AG04449 (cell line): ENCODE measurements at places on chromosomes 7 and 10.

- no peak for DNase-seq
Measured at GRCh38 chr7:7932553-7932952, 36.0 kb upstream of the GLCCI1 start.

DNA sequence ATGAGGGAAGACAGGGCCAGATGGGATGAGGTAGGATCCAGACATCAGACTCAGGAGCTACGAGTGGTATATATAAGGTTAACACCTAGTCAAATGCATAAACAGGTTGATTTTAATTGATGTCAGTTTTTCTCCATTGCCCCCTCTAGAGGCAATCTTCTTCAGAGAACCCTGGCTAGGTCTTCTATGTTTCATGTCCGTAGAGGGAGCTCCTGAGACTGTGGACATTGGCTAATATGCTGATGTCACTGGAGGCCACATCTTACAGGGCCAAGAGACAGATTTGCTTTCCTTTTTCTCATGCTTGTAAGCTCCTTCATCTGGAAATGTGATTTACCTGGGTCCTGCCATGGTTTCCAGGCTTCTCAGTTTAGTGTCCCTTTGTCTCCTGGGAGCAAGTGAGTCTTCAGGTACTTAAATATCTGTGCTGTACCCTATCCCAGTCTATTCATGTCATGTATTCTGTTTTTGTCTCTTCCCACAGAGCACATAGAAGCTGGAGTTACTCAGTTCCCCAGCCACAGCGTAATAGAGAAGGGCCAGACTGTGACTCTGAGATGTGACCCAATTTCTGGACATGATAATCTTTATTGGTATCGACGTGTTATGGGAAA is 161.6 kb upstream of the PRSS1 start:
- no peak for DNase-seq

GRCh38 chr10:62001898-62002297 is 100.4 kb downstream of the ARID5B start:
- no peak for DNase-seq

GRCh38 chr10:30048768-30049517 is 10.4 kb downstream of the JCAD start:
- no peak for DNase-seq

DNA sequence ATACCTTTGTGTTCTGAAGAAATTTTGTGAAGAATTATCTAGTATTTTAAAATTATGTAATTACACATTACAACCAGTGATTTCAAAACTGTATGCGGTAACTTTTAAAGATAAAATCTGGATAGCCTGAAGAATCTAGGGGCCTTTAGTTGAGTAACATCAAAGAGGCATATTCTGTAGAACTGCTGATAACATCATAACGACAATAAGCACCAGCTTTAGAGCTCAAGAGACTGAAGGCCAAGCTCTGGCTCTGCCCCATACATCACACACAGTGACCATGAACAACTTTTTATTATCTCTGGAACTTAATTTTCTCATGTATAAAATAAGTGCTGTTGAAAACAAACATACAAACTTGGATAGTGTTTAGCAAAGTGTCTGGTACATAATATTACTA is 121.1 kb upstream of the RHOBTB1 start:
- DNase-seq: no peak

- no peak for DNase-seq
Measured at GRCh38 chr7:101589976-101590662, 39.0 kb downstream of the MYL10 start.

DNA sequence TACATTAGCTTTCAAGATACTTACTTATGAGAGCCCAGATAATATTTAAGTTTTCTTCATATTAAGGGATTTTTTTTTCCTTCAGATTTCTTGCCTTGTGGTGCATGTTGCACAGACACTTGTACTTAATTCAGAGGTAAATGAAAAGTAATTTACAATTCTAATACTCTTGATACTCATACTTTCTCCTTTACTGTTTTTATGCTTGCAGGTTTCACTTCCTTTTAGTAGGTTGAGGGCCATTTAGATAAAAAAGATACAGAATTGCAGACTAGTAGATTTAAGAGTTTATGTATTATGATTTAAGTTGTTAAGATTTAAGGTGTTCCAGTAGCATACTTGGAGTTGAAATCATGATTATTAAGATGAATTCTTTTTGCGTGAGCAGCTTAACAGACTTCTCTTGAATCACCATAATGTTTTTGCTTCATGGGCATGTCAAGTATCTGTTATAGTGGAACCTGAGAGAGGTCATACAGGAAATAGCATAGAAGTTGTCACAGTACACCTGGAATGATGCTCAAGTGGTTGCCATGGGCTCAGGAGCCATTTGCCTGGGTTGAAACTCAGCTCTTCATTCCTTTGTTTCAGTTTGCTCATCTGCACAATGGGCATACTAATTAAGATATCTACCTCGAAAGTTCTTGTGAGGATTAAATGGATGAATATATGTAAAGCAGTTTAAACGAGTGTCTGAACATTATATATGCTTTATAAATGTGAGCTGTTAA is 174.8 kb upstream of the PRPS1L1 start:
- no peak for DNase-seq

GRCh38 chr10:100347568-100348195 is 649 bp downstream of the SCD start:
- no peak for DNase-seq

- no peak for DNase-seq
Measured at GRCh38 chr10:124106241-124106879, 13.0 kb upstream of the CHST15 start.

GRCh38 chr10:64508029-64508661 is 986.9 kb downstream of the REEP3 start:
- DNase-seq: no peak
